ENCODE measurements at places on chromosomes 7 and 10.

- no peaks in the 10 kb centered on the region for H3K4me1 ChIP-seq
- DNase-seq = no peak
- H3K36me3 ChIP-seq = no peaks in the 10 kb centered on the region
- H3K4me3 ChIP-seq = no peak overlapping the region
- peaks cover 9% of the 10 kb centered on the region for H3K27me3 ChIP-seq
- H3K27ac ChIP-seq = no peak overlapping the region
Observed at GRCh38 chr7:155161690-155162089, 91.6 kb downstream of the HTR5A start.

- H3K27ac ChIP-seq = no peak overlapping the region
- H3K4me3 ChIP-seq = no peak overlapping the region
- no peaks in the 10 kb centered on the region for H3K36me3 ChIP-seq
- peaks cover 16% of the 10 kb centered on the region for H3K27me3 ChIP-seq
Observed at GRCh38 chr10:10392511-10392910, 625.2 kb upstream of the CELF2 start.

- H3K27me3 ChIP-seq = peaks cover 26% of the 10 kb centered on the region
- no peaks in the 10 kb centered on the region for H3K4me1 ChIP-seq
- no peaks in the 10 kb centered on the region for H3K36me3 ChIP-seq
- H3K4me3 ChIP-seq = no peak overlapping the region
- DNase-seq = no peak
- H3K27ac ChIP-seq = no peak overlapping the region
Observed at GRCh38 chr10:10533437-10533836, 484.2 kb upstream of the CELF2 start.

- H3K36me3 ChIP-seq = peaks cover 2% of the 10 kb centered on the region
- H3K4me3 ChIP-seq = no peak overlapping the region
- H3K4me1 ChIP-seq = peaks cover 8% of the 10 kb centered on the region
- H3K27me3 ChIP-seq = no peaks in the 10 kb centered on the region
- H3K27ac ChIP-seq = no peak overlapping the region
Observed at GRCh38 chr7:111330235-111330523, 232.1 kb downstream of the IMMP2L start.

DNA sequence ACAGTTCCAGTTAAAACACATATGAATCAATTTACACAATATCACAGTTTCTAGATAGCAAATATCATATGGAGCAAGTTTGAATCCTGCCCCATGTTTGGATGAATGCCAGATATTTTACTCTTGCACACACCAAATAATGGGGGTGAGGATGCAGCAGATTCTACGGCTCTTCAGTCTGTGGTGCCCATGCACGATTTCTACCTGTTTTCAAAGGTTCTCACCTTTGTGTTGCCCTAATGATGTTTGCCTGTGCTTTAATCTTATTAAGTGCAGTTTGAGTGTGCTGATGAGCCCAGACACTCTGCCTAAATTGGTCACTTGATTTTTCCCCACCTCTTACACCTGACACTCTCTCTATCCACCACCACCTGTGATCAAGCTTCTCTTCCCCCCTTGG lies 119.6 kb downstream of the NPY start:
- H3K4me1 ChIP-seq = peaks cover 7% of the 10 kb centered on the region

DNA sequence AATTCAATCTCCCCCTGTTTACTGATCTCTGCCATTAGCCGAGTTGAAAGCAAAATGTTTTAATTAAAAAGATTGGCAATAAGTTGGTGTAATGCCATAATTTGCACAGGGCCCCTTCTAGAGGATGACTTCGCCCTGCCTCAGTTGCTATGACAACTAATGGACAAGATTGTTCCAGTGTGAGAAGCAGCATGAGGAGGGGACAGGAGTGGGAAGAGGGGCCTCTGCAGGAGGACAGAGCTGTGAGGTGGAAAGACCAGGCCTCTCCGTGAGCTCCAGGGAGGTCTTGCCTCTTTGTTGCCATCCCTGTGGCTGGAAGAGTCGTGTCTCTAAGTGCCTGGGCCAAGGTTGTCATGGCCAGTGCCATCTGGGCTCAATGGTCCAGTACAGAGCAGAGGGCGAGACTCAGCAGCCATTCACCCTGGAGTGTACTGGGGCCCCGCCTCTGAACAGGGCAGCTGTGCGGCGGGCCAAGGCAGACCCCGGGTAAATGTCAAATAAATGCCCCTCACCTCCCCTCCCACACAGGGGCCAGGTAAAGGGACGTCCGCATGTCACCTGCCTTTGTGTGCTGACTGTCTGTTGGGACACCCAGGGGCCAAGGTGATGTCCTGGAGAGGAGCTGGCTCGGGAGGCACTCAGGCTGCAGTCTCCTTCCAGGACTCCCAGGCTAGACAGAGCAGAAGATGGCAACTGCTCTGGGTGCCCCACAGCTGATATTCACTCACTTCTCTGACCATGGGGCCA lies 97.0 kb upstream of the RET start:
- DNase-seq = no peak
- H3K27me3 ChIP-seq = no peaks in the 10 kb centered on the region

DNA sequence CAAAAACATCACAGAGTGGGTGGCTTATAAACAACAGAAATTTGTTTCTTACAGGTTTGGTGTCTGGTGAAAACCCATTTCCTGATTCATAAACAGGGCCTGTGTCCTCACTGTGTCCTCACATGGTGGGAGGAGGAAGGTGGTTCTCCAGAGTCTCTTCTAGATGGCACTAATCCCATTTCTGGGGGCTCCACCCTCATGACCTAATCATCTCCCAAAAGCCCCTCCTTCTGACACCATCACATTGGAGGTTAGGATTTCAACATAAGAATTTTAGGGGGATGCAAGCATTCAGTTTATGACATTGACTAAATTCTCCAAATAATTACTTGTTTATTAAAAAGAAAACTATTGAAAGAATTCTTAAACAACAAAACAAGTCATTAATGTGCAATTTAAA lies 116.0 kb downstream of the CHN2 start:
- H3K36me3 ChIP-seq = no peaks in the 10 kb centered on the region
- H3K27ac ChIP-seq = no peak overlapping the region
- H3K4me1 ChIP-seq = no peaks in the 10 kb centered on the region
- peaks cover 9% of the 10 kb centered on the region for H3K27me3 ChIP-seq
- DNase-seq = no peak

- no peak for DNase-seq
- no peaks in the 10 kb centered on the region for H3K4me1 ChIP-seq
- H3K36me3 ChIP-seq = peaks cover 8% of the 10 kb centered on the region
- H3K4me3 ChIP-seq = no peak overlapping the region
- no peaks in the 10 kb centered on the region for H3K27me3 ChIP-seq
- no peak overlapping the region for H3K27ac ChIP-seq
Observed at GRCh38 chr10:102550636-102551210, 47.0 kb downstream of the SUFU start.

GRCh38 chr7:37433166-37433565 lies 15.5 kb downstream of the ELMO1 start:
- no peak for DNase-seq
- no peak overlapping the region for H3K4me3 ChIP-seq
- H3K27ac ChIP-seq = peak overlapping the region; percentile 85

- H3K27ac ChIP-seq = no peak overlapping the region
- peaks cover 18% of the 10 kb centered on the region for H3K4me1 ChIP-seq
- DNase-seq = no peak
- H3K36me3 ChIP-seq = peaks cover 3% of the 10 kb centered on the region
Observed at GRCh38 chr10:14022052-14022451, 308.7 kb downstream of the FRMD4A start.

DNA sequence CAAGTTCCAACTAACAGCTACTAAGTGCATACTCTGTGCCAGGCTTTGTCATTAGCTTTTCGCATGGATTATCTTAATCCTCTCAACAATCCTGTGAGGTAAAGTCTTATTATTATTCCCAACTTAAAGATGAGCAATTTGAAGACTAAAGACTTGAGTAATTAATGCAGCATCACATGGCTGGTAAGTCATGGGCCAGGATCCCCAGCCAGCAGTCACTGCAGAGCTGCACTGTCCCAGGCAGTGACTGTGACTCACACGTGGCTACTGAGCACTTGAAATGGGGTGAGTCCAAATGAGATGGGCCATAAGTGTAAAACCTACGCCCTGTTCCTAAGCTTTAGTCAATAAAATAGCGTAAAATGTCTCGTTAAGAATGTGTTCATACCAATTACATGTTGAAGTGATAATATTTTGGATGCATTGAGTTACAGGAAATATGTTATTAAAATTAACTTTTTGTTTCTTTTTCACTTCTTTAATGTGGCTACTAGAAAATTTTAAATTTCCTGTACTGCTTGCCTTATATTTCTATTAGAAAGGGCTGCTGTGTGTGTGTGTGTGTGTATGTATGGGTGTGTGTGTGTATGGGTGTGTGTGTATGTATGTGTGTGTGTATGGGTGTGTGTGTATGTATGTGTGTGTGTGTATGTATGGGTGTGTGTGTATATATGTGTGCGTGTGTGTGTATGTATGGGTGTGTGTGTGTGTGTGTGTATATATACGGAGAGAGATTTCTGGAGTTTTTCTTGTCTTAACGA lies 756.3 kb downstream of the AUTS2 start:
- peaks cover 4% of the 10 kb centered on the region for H3K4me1 ChIP-seq
- H3K27ac ChIP-seq = no peak overlapping the region
- H3K4me3 ChIP-seq = no peak overlapping the region
- no peaks in the 10 kb centered on the region for H3K36me3 ChIP-seq
- no peaks in the 10 kb centered on the region for H3K27me3 ChIP-seq

- H3K27me3 ChIP-seq = peaks cover 8% of the 10 kb centered on the region
- H3K27ac ChIP-seq = no peak overlapping the region
- H3K4me1 ChIP-seq = peaks cover 3% of the 10 kb centered on the region
- H3K4me3 ChIP-seq = no peak overlapping the region
- H3K36me3 ChIP-seq = no peaks in the 10 kb centered on the region
Observed at GRCh38 chr10:4765428-4765827, 60.6 kb upstream of the AKR1E2 start.

DNA sequence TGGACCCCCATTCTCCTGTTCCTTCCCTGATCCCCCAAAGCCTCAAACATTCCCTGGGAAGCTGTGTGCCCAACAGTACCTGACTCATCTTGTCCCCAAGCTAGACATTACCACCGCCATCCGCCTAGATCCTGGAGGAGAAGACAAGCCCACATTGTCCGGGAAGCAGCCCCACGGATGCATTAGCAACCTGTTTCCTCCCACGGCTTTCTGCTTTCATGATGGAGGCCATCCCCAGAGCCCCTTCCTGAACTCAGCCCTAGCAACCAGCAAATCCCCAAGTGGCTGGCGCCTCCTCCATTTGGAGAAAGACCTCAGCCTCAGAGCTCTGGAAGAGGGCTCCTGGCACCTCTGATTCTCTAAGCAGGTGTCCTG lies 2.3 kb upstream of the SLC29A3 start:
- H3K4me3 ChIP-seq = no peak overlapping the region
- no peak overlapping the region for H3K27ac ChIP-seq
- H3K4me1 ChIP-seq = peaks cover 27% of the 10 kb centered on the region
- peaks cover 2% of the 10 kb centered on the region for H3K27me3 ChIP-seq
- no peak for DNase-seq

DNA sequence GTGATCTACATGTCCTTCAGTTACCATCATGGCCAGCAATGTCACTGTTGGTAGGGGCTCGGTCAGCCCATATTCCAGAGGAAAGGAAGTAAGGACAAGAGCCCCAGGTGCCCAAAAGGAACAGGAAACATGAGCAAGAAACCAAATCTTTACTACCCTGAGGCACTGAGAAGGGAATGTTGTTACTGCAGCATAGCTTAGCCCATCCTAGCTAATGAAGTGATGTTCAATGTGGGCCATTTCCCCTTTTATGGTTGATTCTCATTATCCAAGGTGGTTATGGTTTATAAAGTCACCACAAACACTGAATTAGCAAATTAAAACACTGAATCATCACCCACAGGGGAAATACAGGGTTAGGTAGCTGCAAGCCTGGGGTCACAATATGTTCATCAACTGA lies 88.4 kb upstream of the C10orf90 start:
- no peaks in the 10 kb centered on the region for H3K27me3 ChIP-seq
- H3K27ac ChIP-seq = no peak overlapping the region
- DNase-seq = no peak
- no peak overlapping the region for H3K4me3 ChIP-seq
- no peaks in the 10 kb centered on the region for H3K4me1 ChIP-seq

DNA sequence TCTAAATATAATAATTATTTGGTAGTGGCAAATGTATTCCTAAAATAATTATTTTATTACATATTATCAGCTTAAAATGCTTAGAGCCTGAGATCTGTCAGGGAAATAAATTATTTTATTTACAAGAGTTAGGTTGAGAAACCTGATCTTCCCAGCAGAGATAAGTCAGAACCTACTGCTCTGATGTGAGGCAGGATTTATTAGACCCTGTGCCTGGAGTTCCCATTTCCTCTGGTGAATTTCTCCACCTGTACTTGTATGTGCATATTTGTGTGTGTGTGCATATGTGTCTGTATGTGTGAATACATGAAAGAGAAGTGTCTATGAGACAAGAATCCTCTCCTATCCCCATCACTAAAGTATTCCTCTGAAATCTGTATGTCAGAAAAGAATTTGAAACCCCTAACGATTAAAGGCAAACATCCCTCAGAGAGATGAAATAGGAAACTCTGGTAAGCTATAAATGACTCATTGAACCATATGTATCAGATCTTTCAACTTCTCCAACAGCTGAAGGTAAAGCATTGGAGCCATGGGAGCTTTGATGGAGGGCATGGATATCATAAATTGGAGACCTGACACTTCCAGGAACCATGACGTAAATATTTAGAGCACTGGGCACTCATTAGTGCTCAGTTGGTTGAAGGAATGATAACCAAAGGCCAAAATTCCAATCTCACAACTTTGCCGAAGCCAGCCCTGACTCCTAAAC lies 190.9 kb downstream of the XPNPEP1 start:
- DNase-seq = no peak
- no peak overlapping the region for H3K27ac ChIP-seq
- H3K4me1 ChIP-seq = no peaks in the 10 kb centered on the region
- no peaks in the 10 kb centered on the region for H3K36me3 ChIP-seq
- peaks cover 5% of the 10 kb centered on the region for H3K27me3 ChIP-seq

GRCh38 chr10:74705358-74705980 lies 120.9 kb upstream of the KAT6B start:
- H3K4me3 ChIP-seq = no peak overlapping the region
- peaks cover 13% of the 10 kb centered on the region for H3K36me3 ChIP-seq
- H3K4me1 ChIP-seq = no peaks in the 10 kb centered on the region

DNA sequence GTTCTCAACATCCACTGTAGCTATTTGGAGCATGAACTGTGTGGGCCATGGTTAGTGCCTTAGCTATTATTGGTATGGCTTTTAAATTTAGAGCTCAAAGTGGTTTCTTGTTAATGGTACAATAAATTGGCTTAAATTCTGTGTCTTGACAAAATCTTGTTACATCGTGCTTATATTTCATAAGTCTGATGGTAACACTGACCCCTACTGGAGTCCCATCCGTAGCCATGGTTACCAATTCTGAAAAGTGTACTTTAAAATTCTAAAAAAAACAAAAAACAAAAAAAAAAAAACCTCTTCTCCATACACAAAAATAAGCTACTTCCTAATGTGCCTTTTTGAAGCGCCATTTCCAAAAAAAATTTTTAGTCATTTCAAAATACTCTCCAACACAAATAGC lies 6.4 kb upstream of the RPP30 start:
- H3K4me1 ChIP-seq = no peaks in the 10 kb centered on the region
- H3K27ac ChIP-seq = no peak overlapping the region
- no peak for DNase-seq
- no peaks in the 10 kb centered on the region for H3K36me3 ChIP-seq
- H3K4me3 ChIP-seq = no peak overlapping the region

- no peak for DNase-seq
- no peaks in the 10 kb centered on the region for H3K36me3 ChIP-seq
- no peaks in the 10 kb centered on the region for H3K27me3 ChIP-seq
- no peaks in the 10 kb centered on the region for H3K4me1 ChIP-seq
- H3K4me3 ChIP-seq = no peak overlapping the region
- H3K27ac ChIP-seq = no peak overlapping the region
Observed at GRCh38 chr7:69883399-69883891, 285.2 kb downstream of the AUTS2 start.

- H3K27ac ChIP-seq = no peak overlapping the region
- H3K4me1 ChIP-seq = peaks cover 29% of the 10 kb centered on the region
- no peaks in the 10 kb centered on the region for H3K36me3 ChIP-seq
- no peaks in the 10 kb centered on the region for H3K27me3 ChIP-seq
- DNase-seq = no peak
Observed at GRCh38 chr10:118672766-118673715, 77.6 kb upstream of the PRLHR start.

Data from activated naive CD4-positive, alpha-beta T cell treated with anti-CD3 and anti-CD28 coated beads for 36 hours (primary cell).